NCI-H69 (cell line): ENCODE measurements at places on chromosomes 12 and 14.
A peak's percentile ranks its signal among the peaks of the same experiment; 100 is the strongest.

GRCh38 chr14:73602994-73603393 lies 9.3 kb upstream of the ACOT6 start:
- DNase-seq, result peak; percentile 31

DNA sequence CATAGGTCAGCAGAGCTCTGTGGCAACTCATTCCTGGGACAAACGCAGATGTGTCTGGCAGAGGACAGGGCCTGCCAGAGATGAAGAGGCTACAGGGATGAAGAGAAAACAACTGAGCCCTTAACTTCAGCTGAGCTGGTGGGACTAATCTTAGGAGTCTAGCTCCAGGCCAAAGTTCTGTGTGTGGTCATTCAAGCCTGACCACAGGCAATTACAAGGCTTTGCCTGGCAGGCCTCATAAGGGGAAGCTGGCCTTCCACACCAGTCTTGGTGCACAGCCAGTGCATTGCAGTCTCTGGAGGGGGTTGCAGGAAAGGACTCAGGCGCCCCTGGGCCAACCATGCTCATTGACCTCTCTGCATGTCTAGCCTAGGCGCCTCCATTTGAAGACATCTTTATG lies 127.6 kb upstream of the DAAM1 start:
- no peak for DNase-seq

DNA sequence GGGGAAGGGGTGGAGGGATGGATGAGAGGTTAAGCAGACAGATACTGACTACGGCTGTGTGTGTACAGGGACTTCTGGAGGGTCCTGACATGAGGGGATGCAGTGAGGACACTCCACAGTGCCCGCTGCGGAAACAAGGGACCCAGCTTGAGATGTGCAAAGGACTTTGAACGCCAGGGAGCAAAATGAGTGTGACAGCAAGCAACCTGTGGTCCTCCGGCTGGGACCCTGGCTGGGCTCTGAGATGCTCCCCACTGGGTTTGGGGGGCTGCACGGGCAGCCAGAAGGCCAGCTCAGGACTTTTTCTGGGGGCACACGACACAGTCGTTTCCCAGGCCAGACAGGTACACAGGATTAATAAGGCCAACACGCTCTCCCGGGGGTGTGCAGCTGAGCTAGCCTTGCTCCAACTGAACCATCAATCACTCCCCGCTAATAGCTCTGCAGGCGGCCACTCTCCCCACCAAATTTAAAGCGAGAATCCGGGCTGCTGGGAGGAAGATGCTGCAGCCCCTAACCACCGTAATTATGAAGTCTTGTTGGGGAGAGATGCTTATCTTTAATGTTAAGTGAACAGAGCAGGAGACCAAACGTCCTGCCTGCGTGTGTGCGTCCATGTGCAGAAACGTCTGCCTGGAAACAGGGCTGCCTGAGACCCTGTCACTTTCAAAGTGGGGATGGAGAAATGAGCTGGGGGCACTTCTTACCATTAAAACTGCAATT lies 51.6 kb upstream of the DLK1 start:
- peak; percentile 88 for DNase-seq

DNA sequence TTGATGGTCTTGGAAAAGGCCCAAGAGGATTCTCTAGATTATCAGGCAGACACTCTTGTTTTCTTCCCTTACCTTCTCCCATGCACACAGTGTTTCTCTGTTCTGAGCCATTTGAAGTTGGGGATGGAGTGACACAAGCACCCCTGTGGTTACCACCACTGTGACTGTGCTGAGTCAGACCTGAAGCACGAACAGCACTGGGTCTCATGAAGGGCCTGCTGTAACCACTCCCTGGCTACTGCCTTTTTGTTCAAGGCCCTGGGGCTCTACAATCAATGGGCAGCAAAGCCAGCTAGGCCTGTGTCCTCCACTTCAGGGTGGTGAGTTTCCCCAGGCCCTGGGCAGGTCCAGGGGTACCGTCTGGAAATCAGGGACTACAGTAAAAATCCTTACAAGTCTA lies 65.5 kb downstream of the TSPAN8 start:
- no peak for DNase-seq

- DNase-seq, result no peak
Observed at GRCh38 chr12:43273467-43273866, 278.5 kb downstream of the ADAMTS20 start.

DNA sequence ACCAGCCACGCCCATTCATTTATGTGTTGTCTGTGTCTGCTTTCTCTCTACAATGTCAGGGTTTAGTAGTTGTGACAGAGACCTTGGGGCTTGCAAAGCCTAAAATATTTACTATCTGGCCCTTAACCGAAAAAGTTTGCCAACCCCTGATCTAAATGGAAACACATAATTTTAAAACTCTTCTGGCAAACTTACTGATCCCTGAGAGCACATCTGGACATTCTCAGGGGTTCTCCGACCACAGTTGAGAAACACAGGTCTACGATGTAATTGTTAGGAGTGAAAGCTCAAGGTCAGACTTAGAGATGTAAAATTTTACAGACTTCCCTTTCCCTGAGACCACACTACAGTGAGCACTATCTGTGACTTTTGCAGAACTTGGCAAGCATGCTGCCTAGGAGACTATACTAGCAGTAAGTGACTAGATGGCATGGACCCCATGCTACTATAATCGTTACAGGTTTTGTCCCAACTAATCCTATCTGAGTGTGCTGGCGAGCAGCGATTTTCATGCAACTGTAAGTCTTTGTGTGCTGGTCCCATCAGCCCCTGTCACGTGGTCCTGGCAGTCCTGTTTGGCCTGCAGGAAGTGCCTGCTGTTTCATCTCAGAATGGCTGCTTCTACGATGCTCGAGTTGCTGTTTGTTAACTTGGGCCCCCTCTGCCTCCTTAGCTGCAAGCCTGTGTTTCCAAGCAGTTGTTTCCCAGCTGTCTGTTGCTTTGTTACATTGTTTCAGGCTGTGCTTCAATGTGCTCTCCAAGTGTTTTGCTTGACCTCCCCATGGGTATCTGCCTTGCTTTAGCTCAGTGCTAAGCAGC lies 21.6 kb downstream of the TMTC2 start:
- DNase-seq, result peak; percentile 21

GRCh38 chr12:26773313-26774104 lies 59.5 kb downstream of the ITPR2 start:
- peak; percentile 9 for DNase-seq
